ENCODE measurements at places on chromosomes 13 and 19.

GRCh38 chr19:14347999-14348889, 33.0 kb upstream of the ADGRE5 start:
- peak; percentile 66 for DNase-seq

DNA sequence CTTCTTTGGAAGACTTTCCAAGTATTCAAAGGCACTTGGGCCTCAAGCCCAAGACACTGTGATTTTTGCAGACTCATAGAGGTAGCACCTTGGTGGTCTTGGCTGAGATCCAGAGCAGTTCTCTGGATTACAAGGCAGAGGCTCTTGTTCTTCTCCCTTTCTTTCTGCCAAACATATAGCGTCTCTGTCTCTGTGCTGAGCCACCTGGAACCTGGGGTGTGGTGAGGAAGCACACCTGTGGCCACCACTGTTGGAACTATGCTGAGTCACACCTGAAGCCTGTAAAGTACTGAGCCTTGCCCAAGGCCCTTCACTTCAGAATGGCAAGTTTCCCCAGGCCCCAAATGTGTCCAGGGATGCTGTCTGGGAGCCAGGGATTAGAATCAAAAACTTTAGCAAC, 127.5 kb downstream of the FREM2 start:
- no peak for DNase-seq

DNA sequence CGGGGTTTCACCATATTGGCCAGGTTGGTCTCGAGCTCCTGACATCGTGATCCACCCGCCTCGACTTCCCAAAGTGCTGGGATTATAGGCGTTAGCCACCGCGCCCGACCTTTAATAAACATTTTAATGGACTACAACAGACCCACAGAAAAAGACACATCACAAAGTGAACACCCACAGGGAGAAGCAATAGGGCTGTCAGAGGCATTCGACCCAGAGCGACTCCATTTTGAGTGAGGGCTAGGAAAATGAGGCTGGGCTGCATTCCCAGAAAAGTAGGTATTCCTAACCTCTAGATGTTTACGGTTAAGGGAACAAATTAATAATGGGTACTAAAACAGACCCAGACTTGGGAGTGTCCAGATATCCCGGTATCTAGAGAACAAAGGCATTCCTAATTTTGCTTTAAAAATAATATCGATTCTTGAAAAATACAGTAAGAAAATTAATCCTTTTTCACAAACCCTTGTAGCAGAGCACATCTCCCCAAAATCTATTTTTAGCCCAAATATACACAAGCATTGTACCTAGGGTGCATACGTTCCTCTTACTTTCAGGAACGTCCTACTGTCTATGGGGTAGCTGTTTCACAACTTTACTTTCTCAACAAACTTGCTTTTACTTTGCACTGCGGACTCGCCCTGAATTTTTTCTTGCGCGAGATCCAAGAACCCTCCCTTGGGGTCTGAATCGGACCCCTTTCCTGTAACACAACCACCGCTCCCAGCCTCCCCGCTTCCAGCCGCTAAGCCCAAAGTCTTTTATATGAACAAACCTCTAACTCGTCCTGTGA, 811 bp upstream of the ZNF8 start:
- no peak for DNase-seq

GRCh38 chr13:27211771-27212364, 39.5 kb upstream of the RPL21 start:
- no peak for DNase-seq

DNA sequence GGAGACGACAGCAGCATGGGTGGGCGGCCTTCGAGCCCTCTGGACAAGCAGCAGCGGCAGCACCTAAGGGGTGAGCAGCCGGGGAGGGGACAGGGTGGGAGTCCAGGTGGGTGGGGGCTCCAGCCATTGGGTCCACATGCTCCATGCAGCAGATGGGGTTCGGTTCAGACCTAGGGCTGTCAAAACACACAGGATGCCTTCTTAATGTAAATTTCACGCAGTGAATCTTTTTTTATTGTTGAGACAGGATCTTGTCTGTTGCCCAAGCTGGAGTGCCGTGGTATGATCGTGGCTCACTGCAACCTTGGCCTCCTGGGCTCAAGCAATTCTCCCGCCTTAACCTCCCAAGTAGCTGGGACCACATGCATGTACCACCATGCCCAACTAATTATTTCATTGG, 15.9 kb downstream of the PGLS start:
- DNase-seq: no peak

- no peak for DNase-seq
These were observed 2638.2 kb downstream of the PCDH9 start for GRCh38 chr13:64591971-64592370.

GRCh38 chr13:103246581-103247200, 180.5 kb upstream of the SLC10A2 start:
- no peak for DNase-seq

DNA sequence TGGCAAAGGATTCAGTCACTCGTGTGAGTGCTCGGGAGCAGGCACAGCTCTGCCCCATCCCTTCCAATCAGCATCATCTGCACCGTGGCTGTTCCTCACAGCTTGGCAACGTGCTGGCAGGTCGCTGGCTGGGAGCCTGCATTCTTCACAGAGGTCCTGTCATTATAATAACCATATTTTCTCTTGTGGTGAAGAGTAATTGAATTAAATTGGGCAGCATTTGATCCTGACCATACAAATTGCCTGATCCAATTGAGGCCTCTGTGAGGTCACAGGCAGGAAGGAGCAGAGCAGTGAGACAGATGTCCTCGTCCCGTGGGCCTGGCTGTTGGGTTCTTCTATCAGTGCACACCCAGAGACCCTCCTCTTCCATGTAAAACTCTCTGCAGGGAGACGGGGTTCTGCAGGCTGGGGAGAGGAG, 407.8 kb downstream of the COG6 start:
- DNase-seq: no peak

DNA sequence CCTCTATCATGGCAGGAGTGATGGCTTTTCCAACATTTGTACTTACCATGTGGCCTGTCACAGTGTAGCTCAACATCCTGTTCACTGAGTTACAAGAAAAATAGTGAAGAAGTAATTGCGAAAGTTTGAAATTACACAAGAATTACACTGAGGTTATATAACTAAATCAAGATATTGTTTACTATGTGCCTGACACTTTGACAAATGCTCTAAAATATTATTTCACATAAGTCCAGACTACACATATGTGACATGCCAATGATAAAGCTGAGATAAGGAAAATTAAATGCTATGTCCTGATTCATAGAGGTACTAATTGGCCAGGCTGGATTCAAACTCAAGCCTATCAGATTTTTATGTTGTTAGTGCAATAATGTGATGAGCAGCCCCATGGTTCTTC, 451.7 kb downstream of the PCDH9 start:
- DNase-seq: peak; percentile 2

- peak; percentile 31 for DNase-seq
These were observed 656 bp downstream of the PCCA start for GRCh38 chr13:100089465-100090032.

- no peak for DNase-seq
These were observed 8.9 kb upstream of the FAM124A start for GRCh38 chr13:51213173-51213728.
